Stimulated activated CD4-positive, alpha-beta T cell treated with anti-CD3 and anti-CD28 coated beads, Interleukin-12 subunit alpha, Interleukin-12 subunit beta, amount 100 ng/mL, for 48 hours (primary cell): ENCODE measurements at places on chromosomes 16 and 17.
A peak's percentile ranks its signal among the peaks of the same experiment; 100 is the strongest.

GRCh38 chr16:85639529-85640253, 26.6 kb downstream of the GSE1 start:
- DNase-seq = no peak

- DNase-seq = no peak
These were observed 36.1 kb upstream of the MYH2 start for GRCh38 chr17:10585529-10585928.

DNA sequence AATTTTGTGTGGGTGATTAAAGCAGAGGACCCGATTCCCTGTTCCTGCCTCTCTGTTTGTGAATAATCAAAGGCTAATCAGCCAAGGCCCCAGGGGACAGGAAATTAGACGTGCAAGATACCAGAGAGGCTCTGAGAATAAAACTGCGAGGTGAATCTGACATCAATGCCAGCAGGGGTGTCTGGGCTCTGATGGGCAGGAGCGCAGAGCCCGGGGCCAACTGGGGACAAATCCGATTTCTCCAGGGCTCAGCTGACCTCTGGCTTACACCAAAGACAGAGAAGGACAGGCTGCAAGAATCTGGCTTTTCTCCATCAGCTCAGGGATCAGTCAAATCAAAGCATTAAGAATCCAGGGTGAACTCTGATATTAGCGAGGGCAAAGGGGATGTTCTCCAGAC, 174.3 kb downstream of the XYLT1 start:
- no peak for DNase-seq

- no peak for DNase-seq
These were observed 42.2 kb upstream of the GSE1 start for GRCh38 chr16:85570735-85571562.

- no peak for DNase-seq
These were observed 34.0 kb downstream of the YPEL2 start for GRCh38 chr17:59365383-59365981.

DNA sequence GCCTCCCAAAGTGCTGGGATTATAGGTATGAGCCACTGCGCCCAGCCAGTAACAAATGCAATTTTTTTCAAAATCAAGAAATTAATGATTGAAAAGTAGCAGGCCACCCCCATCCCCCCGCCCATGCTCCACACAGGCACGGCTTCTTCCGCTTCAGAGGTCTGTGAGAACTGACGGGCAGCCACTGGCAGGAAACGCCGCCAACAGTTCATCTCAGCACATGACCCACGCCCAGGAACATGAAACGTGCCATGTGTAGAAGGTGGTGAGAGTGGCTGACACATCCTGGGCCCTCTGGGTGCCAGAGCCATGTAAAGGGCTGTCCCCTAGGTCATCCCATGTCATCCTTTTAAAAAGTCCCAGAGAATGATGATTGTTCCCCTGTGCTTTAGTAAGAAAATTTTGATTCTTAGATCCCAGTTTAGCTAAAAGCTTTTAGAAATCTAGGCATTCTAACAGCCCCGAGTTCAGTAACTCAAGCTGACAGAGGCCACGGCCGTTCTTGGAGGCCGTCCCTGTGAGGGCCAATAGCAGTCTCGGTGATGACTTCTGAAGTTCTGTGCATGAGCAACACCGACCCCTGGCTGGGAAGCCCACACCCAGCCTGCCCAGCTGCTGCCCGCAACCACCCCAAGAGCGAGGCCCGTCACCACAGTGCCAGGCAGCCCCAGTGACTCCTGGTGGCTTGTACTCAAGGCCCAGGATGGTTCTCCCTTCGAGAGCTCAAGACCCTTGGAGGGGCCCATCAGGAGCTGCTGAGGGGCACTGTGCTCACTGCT, 52.1 kb downstream of the KLHDC4 start:
- peak; percentile 30 for DNase-seq

DNA sequence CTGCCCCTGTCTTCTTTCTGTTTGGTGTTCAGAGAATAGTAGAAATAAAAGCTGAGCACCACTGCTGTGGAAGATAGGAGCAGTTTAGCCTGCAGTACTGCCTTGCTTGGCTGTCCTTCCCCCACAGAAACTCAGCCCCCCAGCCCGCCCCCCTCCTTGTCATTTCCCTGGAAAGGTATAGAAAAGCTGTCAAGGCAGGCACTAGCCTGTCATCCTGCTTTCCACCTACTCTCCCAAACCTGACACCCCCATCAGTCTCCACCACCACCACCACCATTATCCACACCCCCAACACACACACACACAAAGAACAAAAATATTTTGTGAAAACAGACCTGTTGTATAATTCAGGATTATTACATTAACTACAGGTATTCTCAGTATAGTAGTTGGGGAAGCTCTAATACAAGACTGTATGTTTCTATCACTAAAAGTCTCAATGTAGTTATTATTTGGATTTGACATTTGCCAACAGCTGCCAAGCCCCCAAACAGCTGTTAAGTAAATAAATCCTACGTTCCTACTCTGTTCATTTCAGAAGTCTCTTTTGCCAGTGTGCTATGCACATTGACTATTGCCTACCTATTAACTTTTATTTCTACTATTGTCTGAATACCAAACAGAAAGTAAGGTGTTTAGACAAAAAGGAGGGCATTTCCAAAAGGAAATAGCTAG, 128.8 kb downstream of the CYB561 start:
- DNase-seq = no peak

DNA sequence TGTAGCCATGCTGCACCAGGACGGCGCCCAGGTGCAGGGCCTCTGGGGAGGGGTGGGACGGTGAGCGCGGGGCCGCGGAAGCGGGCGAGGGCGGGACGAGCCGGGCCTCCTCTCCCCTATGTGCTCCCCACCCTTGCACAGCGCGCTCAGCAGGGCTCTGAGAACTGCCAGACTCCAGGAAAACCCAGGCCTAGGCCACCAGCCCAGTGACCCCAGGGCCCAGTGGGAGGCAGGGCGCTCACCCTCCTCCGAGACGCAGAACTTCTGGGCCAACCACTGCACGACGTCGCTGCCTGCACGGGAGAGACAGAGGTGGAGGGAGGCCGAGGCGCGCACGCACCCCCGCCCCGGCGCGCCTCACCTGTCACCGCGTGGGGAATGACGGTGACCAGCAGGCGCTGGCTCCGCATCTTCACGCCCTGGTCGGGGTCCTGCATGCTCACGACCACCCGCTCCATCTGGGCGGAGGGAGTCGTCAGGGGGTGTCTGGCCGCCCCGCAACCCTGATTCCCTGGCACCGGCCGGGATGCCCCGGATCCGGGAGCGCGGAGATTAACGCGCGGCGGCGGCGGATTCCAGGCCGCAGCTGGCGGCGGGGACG, 603 bp downstream of the RGS11 start:
- no peak for DNase-seq

DNA sequence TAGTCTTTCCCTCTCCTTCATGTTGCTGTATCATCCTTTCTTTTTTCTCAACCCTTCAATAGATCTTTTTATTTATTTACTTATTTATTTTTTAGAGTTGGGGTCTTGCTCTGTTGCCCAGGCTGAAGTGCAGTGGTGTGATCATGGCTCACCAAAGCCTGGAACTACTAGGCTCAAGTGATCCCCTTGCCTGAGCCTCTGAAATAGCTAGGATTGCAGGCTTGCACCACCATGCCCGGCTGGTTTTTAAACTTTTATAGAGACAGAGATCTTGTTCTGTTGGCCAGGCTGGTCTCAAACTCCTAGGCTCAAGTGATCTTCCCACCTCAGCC, 51.7 kb downstream of the SNX29 start:
- DNase-seq = no peak

- no peak for DNase-seq
These were observed 39.2 kb downstream of the TEKT5 start for GRCh38 chr16:10655415-10655977.

DNA sequence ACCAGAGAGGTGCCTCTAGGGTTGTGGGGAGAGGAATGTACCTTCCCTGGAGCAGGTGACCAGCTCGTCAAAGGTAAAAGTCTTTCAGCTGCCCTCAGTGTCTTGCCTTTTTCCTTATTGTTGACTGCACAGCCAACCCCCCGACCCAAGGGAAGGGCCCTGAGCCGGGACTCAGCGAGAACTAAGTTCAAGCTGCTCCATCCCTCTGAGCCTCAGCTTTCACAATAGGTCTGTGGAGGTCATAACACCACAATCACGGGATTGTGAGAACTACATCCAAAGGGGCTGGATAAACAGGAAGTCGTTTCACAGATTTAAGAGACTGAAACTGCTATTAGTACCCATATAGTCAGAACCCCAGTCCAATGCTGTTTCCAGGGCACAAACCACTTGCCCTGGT, 2.6 kb upstream of the KRT36 start:
- DNase-seq = no peak

GRCh38 chr17:73465130-73465952, 153.5 kb upstream of the CDC42EP4 start:
- DNase-seq = no peak

DNA sequence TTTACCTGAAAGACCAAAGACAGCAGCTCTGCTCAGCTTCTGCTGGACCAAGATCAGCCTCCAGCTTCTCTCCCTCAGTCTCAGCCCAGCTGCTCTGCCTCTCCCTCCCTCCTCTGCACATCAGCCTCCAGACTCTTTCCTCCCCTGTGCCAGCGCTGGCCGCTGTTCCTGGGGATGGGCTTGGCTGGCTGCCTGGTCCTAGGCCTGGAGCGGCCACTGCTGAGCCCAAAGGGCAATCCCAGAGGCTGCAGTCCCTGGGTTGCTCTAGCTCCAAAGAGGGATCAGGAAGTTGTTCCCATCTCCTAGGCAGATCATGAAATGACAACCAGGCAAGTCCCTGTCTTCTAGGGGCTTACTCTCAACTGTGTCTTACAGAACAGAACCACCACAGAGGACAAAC, 31.3 kb downstream of the DCUN1D3 start:
- DNase-seq = no peak

DNA sequence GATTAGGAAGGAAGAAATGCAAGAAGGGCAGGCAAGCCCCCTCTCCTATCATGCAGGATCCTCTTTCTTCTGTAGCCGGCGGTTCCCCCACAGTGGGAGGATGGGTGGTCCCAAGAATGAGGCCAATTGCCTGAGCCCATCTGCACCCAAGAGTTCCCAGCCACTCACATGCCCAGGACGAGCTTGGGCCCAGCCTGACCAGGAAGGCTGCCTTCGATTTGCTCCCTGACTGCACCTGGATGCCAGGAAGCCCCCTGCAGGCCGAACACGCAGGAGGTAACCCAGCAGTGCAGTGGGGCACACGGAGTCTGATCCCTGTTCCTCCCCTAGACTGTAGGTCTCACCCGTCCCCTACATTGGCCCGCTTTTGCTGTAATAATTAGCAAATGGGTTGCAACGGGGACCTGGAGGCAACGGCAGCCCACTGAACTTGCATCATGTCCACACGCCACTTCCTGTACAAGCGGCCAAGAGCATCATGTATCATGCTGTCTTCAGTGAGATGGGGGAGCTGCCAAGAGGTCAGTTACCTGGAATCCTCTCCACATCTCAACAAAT, 67.5 kb downstream of the AMFR start:
- DNase-seq = no peak

DNA sequence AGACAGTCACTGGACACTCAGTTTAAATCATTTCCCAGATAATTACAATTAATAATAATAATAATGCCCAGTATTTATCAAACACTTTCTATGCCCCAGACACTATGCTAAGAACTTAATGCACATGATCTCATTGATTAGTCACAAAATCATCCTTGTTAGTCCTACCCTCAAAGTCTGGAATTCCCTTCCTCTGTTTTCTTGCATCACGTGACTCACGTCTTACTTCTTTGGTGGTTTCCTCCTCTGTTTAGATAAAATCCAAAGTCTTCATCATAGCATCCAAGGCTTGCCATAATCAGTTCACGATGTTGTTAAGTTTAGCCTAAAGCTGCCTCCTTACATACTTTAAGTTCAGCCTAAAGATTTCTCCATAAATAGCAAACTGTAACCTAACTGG, 471.9 kb downstream of the PMP22 start:
- no peak for DNase-seq

DNA sequence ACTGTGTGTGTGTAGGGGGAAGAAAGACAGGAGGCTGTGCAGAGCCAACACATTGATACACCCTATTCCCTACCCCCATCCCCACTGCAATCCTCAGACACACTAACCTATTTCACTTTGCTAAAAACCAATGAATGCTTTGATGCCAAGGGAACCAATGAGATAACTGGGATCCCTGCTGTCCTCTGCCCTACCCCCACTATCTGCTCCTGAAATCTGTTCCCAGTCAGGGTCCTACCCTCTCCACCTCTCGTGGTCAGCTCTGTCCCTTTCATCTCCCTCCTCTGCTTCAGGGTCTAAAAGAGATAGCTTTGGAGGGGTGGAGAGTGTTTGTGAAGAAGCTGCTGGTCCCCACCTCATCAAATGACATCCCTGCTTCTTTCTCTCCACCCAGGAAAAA, 19.1 kb upstream of the SP6 start:
- no peak for DNase-seq

- DNase-seq = no peak
These were observed 404.8 kb upstream of the HSBP1 start for GRCh38 chr16:83402967-83403366.

- DNase-seq = no peak
These were observed 12.5 kb downstream of the DHODH start for GRCh38 chr16:72021043-72021442.

- DNase-seq = no peak
These were observed 22.6 kb upstream of the CPNE2 start for GRCh38 chr16:57069635-57070370.

DNA sequence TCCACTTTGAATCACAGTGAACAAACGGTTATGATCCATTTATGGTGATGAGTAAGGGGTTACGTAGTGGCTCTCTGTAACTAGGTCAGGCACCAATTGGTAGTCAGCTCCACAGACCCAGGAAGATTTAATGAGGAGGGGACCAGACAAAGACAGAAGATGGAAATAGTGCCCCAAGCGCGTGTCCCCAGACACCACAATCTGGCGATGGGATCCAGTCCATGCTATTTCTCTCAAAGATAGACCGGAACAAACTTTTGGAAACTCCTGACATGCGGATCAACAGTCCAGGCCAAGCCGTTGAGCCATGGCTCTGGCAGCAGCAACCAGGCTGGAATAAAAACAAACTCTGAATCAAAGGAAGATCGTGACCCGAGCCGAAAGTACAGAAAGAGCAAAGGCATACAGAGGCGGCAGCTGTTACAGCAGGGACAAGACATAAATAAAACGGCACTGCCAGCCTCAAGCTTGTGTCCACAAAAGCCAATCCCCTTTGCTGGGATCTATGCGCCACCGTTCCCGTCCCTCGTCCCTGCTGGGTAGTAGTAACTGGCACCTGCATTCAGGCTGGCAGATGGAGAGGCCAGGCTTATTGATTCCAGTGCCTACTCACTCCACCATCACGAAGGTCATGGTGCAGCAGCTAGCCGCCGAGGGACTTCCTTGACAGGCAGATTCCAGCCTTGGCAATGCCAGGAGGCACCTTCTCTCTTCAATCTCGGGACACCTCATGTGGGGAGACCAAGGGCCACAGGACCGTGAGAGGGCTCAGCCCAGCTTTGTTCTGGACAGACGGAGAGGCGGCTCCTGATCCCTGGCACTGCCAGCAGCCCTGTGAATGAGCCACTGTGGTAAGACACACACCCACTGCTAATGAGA, 50.2 kb downstream of the CDH11 start:
- no peak for DNase-seq
